ENCODE measurements at places on chromosomes 6 and 20.

- DNase-seq, result no peak
These were observed 7.9 kb downstream of the TUBB start for GRCh38 chr6:30727920-30728553.

- DNase-seq, result no peak
These were observed 307.2 kb downstream of the HIVEP2 start for GRCh38 chr6:142637624-142638351.

DNA sequence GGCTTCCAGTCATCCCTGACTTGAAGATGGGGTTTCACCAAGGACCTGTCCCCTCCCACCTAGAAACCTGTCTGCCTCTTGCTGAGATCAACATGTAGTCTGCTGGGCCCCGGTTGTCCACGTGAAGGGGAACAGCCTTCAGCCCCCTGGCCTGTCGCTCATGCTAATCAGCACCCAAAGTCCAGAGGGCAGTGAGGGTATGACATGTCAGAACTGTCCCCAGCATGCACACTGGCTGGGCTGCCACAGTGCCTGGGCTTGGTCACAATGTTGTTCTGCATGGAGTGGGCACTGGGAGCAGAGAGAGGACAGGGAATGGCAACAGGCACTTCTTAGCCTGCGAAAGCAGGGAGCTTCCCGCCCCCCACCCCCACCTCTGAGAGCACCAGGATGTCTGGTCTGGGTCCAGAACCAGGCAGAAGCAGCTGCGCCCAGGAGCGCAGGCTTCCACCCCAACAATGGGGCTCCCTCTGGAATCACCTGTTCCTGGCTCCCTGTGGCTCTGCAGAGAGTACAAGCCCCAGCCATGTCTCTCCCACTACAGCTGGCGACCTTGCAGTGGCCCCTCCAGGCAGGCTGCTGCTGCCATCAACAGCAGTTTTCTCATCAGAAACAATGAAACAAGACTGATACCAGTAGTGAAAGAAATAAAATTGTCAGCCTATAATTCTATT is 182.7 kb downstream of the KHDRBS2 start:
- no peak for DNase-seq

- no peak for DNase-seq
These were observed 11.2 kb downstream of the MED20 start for GRCh38 chr6:41909727-41910126.

DNA sequence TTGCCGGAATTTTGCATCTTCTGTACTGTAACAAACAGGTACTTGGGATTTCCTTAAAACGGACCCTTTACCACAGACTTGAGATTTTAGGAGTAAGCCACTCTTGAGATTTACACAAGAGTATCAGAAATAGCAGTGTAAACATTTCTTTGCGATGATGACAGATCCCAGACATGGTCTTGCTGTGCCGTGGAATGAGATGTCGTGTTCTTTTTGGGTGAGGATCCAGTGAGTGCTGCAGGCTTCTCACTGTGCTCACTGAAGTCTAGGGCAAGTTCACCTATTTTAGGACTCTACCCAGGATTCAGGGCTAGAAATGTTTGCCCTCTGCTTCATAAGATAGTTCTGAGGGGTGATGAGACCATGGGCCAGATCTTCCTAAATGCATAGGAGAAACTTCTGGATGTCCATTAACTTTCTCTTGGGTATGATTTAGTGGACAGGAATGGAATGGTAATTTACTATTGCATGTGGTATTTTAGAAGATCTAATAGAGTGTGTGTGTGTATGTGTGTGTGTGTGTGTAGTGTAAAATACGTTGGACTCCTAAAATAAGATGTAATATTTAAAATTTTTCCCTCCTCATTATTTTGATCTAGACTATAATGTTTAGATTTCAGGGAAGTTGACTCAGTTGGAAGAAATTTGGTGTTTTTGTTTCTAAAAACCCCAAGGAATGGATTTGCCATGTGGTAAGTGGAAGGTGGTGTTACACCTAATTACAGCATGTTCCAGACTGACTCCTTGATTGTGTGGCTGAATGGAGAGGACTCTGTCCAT is 8.5 kb downstream of the LRRC1 start:
- no peak for DNase-seq

DNA sequence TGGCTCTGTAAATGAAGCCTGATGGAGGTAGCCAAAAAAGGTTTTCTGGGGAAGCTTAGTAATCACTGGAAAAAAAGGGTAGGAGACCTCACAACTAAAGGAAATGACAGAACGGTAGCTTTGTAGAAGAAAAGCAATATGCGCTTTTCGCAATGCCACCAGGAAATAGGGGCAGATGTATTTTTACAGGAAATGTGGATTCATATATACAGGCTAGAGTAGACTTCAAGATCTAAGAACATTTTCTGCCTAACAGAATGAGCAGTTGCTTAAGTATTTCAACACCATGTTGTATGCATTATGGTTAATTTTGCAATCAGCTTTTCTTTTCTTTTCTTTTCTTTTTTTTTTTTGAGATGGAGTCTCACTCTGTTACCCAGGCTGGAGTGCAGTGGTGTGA is 219.6 kb downstream of the CD83 start:
- DNase-seq, result no peak

All from vagina (tissue), 2 donors.